EL (cell line): ENCODE measurements at places on chromosomes 1 and 21.

GRCh38 chr1:183195142-183195574, 9.1 kb downstream of the LAMC2 start:
- DNase-seq, result peak; percentile 44

DNA sequence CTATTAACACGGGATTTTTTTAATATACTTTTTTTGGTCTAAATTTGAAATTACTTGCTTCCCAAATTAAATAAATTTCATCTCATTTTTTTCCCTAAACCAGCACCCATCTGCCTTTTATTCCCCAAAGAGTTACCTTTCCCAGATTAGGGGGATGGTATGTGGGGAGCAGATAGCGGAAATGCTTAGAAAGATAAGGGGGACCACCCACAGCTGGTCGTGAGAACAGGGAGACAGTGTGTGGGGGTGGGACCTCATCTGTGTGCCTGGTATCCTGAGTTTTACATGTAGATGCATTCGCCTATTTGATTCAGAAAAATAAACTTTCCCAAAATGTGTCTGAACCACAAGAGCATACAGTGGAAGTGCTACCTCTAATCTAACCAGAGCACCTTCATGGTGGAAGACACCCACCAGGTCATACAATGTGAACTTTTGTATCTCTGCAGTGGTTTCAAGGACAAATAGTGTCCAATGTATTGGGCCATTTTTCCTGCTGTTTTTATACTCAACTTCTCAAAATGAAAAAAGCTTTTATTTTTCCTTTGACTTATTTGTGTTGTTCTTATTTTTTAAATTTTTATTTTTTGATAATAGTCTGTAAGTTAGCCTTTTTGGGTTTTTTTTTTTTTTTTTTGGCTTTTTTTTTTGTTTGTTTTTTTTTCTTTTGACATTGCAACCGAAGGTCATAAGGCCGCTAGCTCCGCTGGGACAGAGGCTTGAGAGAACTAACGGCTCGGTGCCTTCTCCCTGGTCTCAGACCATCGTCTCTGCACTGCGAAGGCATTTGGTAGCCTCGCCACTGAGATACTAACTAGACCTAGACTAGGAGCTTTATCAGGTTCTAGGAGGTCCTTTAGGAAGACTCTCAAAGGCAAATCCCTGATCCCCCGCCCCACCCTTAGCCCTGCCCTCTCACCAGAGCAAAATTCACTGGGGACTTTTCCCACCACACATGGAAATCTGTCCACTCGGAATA, 263.2 kb downstream of the TM2D1 start:
- DNase-seq, result no peak

DNA sequence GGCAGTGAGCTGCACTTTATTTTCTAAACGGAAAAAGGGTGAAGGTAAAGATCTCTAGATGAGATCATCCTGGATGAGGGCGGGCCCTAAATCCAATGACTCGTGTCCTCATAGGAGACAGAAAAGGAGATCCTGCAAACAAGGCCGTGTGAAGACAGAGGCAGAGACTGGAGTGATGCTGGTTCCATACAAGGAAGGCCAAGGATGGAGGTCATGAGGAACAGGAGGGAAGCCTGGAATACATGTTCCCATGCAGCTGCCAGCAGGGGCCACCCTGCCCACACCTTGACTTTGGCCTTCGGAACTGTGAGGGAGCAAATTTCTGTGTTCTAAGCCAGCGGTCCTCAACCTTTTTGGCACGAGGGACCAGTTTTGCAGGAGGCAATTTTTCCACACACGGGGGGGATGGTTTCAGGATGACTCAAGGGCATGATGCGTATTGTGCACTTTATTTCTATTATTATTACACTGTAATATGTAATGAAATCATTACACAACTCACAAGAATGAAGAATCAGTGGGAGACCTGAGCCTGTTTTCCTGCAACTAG, 94.3 kb downstream of the PSMG1 start:
- DNase-seq, result peak; percentile 73

DNA sequence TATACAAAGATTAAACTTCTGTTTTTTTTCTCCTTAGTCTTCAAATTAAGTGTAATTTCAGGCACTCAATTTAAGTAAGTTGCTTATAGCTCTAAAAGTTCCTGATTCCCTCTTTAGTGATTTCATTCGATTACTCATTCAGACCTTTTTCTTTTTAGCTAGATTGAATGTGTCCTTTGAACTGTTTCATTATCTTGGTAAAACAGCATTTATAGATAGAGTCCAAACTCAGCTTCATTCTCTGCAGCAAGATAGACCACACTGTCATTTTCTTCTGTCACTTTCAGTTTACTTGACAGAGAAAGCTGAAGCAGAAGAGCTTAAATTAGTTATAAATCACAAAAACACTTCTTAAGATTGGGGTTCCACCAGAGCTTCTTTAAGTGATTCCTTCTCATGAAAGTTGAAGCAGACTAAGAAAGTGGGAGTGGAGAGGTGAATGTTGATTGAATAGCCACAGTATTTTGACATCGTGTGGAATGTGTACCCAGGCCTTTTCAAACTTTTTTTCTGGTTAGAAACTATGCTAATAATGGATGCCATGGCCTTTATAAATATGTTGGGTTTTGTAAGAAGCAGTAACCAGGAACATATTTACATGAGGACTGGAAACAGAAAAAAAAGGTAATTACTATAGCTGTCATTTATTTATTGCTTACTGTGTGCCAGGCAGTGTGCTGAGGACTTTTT, 52.2 kb downstream of the ZBTB40 start:
- DNase-seq, result peak; percentile 24

GRCh38 chr1:192243721-192244120, 73.1 kb upstream of the RGS21 start:
- DNase-seq, result peak; percentile 9

DNA sequence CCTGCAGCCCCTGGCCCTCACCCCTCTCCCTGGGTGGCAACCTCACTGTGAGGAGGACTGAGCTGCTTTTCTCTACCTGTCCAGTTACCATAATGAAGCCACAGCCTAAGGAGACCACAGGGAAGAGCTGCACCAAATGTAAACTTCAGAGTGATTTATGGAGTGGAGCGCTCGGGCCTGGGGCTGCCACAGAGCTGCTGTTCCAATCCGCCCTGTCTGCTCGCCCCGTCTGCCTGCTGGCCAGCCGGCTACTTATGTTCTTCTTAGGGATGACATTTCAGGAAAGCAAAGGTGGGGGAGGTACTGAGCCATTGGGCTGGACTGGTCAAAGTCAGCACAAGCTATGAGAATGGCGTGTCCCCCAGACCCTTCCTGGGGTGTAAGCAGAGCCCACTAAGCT, 17.9 kb downstream of the SYT6 start:
- no peak for DNase-seq

GRCh38 chr1:66182551-66183178, 351.3 kb upstream of the SGIP1 start:
- DNase-seq, result peak; percentile 81

DNA sequence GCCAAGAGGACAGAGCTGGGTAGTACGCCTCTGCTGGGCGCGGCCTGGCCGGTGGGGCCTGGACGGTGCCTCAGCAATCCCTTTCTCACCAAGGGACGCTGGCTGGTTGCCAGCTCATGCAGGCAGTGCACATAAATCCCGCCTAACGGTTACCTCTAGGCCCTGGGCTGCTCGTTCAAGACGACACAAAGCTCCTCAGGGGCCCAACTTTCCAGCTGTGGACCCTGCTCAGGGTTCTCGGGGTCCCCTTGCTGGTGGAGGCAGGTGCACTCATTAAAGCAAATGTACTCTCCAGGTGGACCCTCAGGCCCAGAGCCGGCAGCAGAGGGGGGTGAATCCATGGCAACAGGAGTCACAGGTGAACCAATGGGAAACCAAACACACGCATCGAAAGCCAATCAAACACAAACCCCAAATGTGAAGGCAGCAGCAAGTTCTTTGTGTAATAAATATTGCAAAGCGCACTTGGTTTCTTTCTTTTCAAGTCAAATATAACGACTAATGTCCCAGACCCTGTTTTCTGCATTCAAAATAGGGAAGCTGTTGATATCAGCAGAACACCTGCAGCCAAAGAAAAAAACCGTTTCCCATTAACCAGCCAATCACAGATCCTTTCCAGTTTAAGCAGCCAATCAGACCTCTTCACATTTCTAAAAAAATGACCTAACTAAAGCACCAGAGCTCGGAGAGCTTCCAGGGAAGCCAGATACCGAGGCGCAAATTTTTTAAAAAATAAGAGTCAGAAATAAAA, 26.1 kb upstream of the CLSTN1 start:
- DNase-seq, result no peak

DNA sequence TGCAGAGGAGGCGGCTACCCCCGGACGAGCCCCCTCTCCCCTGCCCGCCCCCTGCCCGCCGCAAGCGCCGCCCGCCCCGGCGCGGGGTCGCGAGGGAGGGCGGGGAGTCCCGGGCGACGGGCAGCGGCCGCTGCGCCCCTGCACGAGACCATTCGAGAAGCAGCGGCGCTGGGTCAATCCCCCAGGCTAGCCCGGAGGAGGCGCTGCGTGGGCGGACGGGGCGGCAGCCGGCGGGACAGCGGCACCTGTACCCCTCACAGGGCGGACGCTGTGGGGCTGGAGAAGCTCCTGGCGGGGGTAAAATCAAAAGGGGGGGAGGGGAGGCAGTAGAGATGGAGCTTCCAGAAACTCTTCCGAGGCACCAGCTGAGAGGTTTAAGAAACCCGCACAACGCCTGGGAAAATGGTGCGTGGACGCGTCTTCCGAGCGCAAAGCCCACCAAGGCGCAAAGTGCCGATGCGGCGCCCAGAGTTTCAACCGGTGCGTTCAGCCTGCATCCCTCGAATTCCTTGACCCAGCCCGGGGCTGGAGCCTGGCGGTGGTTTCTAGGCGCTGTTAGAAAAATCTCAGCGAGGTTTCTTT, at the start of gene PLPPR5:
Gene PLPPR5 (minus strand): TSS at position 1 of the 582 bp plus-strand sequence. CDS start 190 bp downstream, outside the sequence.
- DNase-seq, result peak; percentile 19
